Astrocyte of the cerebellum (primary cell): ENCODE measurements at places on chromosomes 7 and 10.

DNA sequence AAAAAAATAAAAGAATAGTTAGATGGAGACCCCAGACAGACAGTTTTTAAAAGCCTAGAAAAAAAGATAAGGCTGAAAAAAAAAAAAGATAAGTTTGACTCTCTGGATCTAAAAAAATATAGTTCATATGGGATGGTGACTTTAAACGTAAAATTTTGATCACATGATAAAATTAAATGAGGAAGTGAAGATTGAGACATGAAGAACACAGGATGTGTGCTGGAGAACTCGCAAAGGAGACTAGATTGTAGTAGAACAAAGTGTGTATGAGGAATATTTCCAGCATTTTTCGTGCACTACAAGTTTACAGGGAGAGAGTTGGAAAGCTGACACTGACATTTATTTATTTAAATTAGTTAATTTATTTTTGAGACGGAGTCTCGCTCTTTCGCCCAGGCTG is 286.4 kb downstream of the PRPF18 start:
- DNase-seq = no peak

DNA sequence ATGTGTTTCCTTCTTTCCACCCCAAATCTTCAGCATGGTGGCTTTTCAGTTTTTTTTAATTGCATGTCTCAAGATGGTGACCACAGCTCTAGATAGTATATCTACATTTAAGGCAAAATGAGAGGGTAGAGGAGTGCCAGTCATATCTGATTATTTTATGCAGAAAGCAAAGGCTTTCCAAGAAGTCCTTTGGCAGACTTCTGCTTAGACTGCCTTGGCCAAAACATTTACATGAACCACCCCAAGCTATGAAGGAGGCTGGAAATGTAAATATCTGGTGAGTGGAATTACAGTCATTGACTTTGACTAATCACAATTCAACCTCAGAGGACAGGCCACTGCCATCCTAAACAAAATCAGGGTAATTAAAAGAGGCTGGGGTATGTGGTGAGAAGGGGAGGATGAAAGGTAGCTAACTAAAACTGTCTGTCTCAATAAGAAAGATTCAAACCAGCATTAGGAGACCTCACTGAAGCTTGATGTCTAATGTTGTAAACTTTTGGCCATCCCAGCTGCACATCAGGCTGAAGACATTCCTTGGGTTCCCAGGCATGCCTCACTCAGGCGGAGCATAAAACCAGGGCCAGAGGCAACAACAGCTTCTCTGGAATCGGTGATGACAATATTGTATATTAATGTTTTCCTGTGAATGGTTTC is 53.4 kb downstream of the PPP1R3C start:
- no peak for DNase-seq

DNA sequence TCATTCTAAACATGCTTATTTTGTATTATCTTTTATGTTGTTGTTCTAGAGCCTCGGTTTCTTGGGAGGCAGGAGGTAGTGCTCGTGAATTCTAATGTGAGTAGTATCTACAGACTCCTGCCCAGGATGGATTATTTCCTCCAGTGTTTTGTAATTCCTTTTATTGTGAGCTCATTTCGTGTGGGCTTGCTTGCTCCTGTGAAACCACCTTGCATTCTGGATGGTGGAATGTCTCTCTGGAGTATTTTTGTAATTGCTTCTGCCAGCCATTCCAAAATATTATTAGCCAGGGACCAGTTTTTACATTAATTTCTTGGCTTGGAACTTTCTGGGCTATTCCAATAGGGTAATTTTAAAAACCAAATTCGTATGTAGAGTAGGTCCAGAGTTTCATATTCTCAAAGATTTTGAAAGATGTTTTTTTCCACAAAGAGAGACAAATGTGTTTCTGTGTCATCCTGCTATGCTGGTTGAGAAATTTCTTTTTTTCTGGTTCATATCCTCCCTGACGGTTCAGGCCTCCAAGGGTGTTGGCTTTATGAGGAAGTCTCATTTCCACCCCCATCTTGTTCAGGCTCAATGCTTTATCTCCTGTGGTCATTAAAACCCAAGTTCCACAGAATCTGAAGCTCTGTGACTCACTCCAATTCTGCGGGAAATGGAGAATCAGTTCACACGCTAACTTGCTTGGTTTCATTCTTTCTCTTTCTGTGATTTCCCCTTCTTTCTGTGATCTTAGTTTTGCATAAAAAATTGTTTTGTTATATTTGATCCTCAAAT is 41.7 kb upstream of the CALD1 start:
- peak; percentile 85 for DNase-seq

DNA sequence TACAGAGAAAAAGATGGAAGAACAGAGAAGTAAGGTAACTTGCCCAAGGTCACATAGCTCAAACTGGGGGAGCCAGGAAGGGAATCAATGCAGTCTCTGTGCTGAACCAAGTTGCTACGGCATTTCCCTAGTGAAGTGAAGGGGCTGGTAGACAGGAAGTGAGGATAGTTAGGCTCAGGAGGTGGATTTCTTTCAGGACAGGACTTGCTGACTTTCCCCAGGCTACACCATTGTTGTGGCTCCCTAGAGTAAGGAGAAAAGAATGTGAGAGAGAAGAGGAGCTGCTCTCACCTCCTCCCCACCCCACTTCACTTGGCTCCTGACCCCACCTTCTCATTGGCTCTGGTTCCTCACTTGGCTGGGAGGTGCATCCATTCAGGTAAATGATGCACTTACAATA is 316.9 kb downstream of the INHBA start:
- DNase-seq = no peak

GRCh38 chr10:119403921-119404320 is 138.6 kb downstream of the RGS10 start:
- no peak for DNase-seq

GRCh38 chr10:60663850-60664249 is 114.4 kb upstream of the CDK1 start:
- no peak for DNase-seq

DNA sequence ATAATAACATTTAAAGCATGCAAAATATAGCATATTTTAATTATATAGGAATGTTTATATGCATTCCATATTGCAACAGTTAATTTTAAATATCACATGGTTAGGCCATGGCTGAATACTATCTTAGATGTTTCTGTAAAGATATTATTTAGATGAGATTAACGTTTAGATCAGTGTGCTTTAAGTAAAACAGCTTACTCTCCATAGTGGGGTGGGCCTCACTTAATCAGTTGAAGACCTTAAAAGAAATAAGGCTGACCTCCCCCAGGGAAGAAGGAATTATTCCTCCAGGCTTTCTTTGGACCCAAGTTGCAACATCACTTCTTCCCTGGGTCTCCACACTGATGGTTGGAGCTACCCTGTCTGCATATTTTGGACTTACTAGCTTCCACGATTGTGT is 1246.5 kb downstream of the TYW1 start:
- no peak for DNase-seq

- DNase-seq = no peak
Observed at GRCh38 chr10:118764195-118764594, 9.4 kb upstream of the CACUL1 start.

GRCh38 chr10:113993489-113993991 is 50.1 kb upstream of the ADRB1 start:
- peak; percentile 73 for DNase-seq

DNA sequence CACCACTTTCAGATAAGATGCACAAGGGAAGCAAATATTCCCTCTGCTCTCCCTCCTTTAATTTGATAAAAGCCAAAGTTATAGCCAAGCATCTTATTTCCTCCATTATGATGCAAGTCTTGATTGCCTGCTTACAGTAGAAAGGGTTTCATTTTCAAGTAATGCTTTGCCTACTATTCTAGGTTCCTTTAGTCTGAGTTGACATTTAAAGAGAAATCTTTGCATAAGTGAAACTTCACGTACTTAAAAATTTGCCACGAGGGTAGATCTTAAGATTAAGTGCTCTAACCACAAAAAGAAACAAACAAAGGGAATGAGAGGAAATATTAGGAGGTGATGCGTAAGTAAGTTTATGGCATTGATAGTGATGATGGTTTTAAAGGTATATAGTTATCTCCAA is 78.1 kb upstream of the VWDE start:
- no peak for DNase-seq

DNA sequence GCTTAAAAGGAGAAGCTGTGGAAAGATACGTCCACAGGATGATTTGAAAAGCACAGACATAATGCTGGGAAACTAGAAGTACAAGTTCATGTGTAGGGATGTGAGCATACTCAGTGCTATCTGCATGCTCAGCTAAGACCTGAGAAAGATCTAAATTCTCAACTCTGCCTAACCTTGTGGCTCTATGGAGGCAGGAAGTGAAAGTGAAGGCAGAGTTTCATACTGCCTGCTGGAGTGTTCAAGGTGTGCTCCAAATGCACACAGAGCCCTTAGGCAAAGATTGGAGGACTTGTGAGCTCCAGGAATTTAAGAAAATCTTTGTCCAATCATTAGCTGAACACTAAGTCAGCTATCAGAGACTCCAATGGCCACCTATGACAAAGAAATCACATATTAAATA is 190.9 kb downstream of the RNLS start:
- DNase-seq = no peak
